ENCODE measurements at places on chromosomes 11 and 22.

DNA sequence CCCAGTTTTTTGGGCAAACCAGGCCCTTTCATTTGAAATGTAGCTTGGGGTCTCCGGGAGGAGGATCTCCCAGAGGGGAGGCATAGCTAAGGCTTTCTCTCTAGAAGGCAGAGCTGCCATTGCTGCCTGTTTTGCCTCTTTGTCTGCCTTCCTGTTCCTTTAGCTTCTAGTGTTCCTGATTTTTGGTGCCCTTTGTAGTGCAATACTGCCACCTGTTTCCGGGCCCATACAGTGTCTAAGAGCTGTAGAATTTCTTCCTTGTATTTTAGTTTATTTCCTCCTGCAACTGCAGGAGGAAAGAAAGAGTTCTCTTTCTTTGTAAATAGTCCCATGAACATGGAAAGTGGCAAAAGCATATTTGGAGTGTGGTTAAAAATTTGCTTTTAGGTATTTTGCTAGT lies 19.3 kb upstream of the GLYATL1 start:
- no peak for DNase-seq

GRCh38 chr11:34192481-34193401 lies 87.3 kb downstream of the NAT10 start:
- no peak for DNase-seq

DNA sequence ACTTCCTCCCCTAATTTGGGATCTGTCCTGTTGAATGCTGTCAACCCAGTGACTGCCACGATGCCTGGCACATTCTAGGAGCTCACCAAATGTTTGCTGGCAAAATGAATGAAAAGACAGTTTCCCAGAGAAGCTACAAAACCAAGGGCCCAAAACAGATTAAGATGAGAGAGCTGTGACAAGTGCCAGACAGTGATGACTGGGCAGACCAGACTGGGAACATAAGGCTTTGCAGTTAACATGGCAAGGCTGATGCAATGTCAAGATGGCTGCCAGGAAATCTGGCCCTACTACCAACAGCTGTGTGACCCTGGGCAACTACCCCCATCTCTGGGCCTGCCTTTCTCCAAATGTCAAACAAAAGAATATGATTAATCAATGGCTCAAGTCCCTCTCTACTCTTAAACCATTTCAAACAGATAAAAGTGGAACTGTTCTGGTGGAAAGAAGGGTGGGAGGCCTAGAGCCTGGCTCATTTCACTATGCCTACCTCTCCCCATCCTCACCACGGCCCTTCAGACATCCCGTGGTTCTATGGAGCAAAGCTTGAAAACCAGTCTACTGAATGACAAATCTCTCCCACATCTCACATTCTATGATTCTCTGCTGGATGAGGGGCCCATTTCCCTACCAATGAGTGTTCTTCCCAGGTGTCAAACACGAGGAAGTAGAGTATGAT lies 12.8 kb downstream of the AP1B1 start:
- no peak for DNase-seq

DNA sequence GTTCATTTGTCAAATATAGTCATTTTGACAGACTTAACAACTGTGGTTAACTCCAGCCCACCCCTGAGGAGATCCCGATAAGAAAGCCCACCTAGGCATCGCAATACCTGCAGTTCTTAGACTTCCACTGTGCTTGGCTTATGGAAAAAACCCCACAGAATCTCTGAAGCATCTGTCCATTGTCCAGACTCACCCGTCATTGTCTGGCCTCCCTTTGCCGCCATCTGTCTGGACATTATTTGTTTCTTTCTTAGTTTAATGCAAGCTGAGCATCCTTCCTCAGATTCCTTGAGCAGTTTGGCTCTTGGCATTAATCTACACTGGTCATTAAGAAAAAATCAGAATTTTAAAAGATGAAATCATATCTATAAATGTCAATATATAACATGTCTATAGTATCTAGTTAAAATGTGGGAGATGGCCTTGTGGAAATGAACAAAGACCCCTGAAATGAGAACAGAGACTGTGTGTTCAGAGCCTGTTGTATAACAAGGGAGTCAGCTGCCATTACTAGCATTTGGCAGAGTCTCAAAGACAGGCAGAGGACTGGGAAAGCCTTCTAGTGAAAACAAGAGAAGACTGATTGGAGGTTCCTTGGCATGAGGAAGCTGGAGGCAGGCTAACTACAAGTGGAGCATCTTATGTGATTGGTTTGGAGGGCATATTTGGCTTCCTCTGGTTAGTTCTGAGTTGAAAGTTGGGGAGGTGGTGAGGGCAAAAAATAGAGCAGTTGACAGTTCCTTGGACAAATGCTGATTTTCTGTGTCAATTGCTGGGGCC lies 80.4 kb downstream of the SPON1 start:
- DNase-seq, result no peak

DNA sequence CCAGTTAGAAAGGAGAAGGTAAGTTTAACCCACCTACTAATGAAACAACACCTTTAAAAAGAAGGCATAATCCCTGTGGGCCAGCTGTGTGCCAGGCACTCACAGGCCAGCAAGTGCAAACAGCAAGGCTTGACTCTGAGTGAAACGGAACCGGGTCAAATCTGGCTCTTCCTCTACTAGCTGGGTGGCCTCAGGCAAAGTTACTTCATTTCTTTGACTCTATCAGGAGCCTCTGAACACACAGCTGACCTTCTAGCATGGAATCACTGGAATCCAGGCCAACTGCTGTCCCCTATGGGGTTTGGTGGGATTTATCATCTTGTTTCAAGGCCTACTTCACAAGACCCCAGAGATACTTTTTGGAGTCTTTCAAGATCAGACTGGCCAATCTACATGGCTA lies 3.3 kb downstream of the RAB38 start:
- no peak for DNase-seq

- DNase-seq, result no peak
Measured at GRCh38 chr11:18229501-18229900, 7.1 kb downstream of the SAA4 start.

DNA sequence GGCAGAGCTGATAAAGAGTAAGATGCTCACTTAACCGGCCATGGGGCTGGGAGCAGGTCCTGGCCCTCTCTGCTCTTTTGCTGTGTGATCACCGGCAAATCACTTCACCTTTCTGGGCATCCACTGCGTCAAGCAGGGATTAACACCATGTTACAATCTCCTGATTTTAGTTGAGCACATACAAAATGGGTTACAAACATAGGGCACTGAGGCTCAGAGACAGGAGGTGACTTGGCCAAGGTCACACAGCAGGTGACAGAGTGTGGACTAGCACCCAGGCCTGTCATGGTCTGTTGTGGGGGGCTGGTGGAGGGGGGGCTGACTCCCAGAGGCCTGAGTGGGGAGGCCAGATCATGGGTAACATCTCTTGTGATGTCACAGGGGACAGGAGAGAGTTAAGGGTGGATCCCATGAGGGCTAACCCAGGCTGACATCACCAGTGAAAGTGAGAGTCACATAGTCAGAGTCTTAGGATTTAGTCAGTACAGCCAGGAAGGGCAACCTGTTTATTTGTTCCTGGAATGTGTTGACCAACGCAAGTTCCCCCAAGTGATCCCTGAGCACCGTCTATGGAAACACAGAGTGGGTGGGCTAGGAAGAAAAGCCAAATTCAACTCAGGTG lies 27.8 kb downstream of the GDPD5 start:
- DNase-seq, result no peak

All from NCI-H1417 (cell line).